NCI-H1092 (cell line): ENCODE measurements at places on chromosomes 1 and 21.

DNA sequence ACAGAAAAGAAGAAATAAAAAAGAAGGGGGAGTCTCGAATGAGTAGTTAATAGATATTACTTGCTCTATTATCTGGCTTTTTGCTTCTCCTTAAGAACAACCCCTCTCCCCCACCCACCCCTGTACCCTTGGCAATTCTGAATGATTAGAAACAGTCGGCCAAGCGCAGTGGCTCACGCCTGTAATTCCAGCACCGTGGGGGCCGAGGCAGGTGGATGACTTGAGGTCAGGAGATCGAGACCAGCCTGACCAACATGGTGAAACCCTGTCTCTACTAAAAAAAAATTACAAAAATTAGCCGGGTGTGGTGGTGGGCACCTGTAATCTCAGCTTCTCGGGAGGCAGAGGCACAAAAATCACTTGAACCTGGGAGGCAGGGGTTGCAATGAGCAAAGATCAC lies 42.7 kb downstream of the GATAD2B start:
- DNase-seq = no peak

DNA sequence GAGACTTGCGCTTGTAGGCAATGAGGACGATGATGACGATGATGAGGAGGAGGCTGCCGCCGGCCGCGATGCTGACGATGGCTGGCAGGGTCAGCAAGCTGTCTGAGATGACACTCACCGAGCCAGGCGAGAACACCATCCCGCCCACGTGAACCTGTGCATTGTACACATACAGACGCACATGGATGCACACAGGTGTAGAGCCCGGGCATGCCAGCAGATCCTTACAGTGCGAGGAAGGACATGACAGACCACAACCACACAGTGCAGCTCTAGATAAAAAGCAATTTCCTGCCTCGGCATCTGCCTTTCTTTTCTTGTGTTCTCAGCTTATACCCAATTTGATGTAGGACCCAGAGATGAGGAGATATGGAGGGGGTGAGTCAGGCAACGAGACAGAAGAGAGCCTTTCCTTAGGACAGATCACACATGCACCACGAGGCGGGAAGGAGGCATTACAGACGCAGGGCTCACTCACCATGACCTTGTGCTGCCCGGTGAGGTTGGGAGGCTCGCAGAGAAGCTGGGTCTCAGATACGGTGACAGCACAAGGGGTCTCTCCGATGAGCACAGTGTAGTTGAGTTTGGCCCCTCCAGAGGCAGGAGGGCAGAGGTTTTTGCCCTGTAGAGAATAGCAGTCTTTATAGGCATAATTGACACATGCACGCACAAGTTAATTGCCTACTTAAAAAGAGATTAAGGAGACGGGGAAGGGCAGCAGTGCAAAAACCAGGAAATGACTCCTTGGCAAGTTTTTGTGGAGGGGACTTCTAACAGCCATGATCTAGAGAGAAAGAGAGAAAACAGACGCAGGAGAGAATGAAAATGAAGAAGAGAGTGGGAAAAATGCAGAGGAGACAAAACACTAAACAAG lies 133.9 kb upstream of the CD34 start:
- DNase-seq = no peak

GRCh38 chr1:28031173-28031572 lies 57.2 kb downstream of the EYA3 start:
- no peak for DNase-seq

DNA sequence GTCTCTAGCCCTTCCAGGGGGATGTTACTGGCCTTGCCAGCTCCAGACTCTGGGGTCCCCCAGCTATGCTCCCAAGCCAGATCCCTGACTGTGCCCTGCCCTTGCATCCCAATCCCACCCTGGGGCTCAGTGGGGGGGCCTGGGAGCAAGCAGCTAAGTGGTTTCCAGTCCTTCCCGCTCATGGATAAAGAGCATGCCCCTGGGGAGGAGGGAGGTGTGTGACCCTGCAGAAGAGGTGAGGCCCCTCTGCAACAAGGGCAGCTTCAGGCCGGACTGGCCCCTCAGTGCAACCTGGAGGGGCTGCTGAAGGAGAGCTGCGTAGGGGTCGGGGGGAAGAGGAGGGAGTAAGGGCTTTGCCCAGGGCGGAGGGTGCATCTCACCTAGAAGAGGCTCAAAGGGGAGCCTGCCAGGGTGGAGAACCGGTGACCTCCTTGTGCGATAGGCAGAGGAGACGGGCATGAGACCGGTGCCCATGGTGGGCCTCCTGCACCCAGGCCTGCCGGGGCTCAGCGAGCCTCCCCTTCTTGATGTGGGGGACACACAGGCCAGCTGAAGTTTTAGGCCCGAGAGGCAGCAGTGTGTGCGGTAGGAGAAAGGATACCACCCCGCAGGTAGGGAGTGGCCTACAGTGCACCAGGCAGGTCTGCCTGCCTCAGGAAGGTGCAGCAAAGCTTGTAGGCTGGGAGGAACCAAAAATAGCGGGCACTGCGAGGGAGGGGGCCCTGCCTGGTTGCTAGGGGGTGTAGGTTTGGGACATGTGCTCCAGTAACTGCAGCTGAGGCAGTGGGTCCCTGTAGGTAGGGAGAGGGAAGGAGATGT lies 3.1 kb downstream of the OBSCN start:
- no peak for DNase-seq

DNA sequence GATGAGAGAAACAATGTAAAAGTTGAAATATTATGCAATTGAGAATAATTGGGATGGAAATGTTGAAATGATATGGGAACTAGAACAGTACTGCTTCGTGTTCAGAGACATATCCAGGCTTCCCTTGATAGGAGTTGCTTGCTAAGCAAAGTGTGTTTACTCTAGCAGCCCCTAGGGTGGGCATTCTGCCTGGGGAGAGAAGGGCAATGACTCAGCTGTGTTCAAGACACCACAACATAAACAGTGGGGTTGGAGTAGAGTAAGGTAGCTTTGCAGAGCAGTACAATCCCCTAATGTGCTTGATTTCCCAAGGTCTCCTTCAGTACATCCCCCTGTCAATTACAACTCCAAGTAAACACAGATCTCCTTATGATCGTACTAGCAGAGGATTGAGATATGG lies 4.8 kb upstream of the PCNX2 start:
- DNase-seq = no peak

- DNase-seq = no peak
Measured at GRCh38 chr1:169138866-169139670, 32.6 kb downstream of the ATP1B1 start.

- no peak for DNase-seq
Measured at GRCh38 chr1:205001162-205001561, 41.9 kb upstream of the CNTN2 start.
